Transverse colon (tissue), 4 donors: ENCODE measurements at places on chromosomes 1 and 21. TPM values are rescaled to one million over a fixed set of nuclear protein-coding genes. Genes with fewer than 3 reads are reported as not detected.

The BATF3 gene
- 0.64 TPM for total RNA-seq

The CBS gene
- total RNA-seq = 0.40 TPM

The RRP1B gene
- 6.0 TPM for total RNA-seq

The AKNAD1 gene
- total RNA-seq = not detected

The SPTA1 gene
- total RNA-seq = not detected

The NR1I3 gene
- total RNA-seq = not detected

The PLEKHN1 gene
- total RNA-seq = not detected

The TRAF3IP3 gene
- 2.4 TPM for total RNA-seq

The HORMAD1 gene
- total RNA-seq = 1.6 TPM

The PRR9 gene
- not detected for total RNA-seq

The PIP5K1A gene
- total RNA-seq = 68.3 TPM

- no peaks in the 10 kb centered on the region for H3K36me3 ChIP-seq
- H3K27me3 ChIP-seq = peaks cover 29% of the 10 kb centered on the region
- H3K4me3 ChIP-seq = peak overlapping the region; percentile 29
- peak; percentile 28 for DNase-seq
- peaks cover 18% of the 10 kb centered on the region for H3K4me1 ChIP-seq
Observed at GRCh38 chr1:26164036-26164860, 4.5 kb downstream of the C1orf232 start.

DNA sequence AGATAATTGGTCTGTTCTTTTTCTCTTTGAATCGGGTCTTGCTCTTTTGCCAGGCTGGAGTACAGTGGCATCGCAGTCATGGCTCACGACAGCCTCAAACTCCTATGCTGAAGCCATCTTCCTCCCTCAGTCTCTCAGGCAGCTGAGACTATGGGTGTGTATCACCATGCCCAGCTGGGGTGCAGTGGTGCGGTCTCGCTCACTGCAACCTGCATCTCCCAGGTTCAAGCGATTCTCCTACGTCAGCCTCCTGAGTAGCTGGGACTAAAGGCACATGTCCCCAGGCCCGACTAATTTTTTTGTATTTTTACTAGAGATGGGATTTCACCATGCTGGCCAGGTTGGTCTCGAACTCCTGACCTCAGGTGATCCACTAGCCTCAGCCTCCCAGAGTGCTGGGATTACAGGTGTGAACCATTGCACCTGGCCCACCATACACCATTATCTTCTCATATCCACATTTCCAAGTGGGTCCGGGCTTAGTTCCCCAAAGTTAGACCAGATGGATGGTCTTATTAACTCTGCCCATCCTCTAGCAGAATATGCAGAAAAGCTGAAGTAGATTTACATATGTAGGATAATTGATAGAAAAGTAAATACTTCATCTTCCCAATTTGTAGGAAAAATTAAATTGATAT is 13.1 kb downstream of the CCDC17 start:
- H3K36me3 ChIP-seq = peaks cover 32% of the 10 kb centered on the region
- no peak for DNase-seq
- no peak overlapping the region for H3K4me3 ChIP-seq
- no peak overlapping the region for H3K27ac ChIP-seq

- H3K4me1 ChIP-seq = peaks cover 6% of the 10 kb centered on the region
- H3K27ac ChIP-seq = no peak overlapping the region
- H3K36me3 ChIP-seq = no peaks in the 10 kb centered on the region
Observed at GRCh38 chr21:31781737-31782136, 49.8 kb upstream of the SCAF4 start.

DNA sequence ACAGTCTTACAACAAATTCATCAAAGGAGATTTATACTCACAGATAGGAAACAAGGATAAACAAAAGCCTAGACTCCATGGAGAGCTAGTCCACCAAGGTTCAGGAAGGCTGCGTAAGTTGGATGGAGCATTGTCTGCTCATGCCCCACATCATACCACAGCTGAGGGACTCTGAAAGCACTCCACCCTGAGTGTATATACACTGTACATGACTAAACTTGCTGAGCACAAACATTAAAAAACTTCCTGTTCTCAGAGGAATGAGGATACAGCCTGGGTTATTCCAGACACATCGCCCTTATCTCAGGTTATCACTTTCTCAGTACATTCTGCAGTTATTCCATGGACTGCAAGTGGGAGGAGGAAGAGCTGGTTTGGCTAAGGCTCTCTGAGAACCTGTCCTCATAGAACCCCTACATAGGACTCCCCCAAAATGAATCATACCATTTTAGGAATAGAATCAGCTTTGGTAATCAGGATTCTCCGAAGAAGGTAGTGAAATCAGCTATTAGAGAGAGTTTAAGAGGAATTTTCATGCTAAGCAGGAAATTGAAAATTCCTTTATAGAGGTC is 58.0 kb upstream of the PRMT6 start:
- no peaks in the 10 kb centered on the region for H3K36me3 ChIP-seq
- no peak for DNase-seq
- H3K4me3 ChIP-seq = no peak overlapping the region
- H3K4me1 ChIP-seq = no peaks in the 10 kb centered on the region
- no peak overlapping the region for H3K27ac ChIP-seq

- peaks cover 10% of the 10 kb centered on the region for H3K36me3 ChIP-seq
- no peak for DNase-seq
- no peaks in the 10 kb centered on the region for H3K27me3 ChIP-seq
Observed at GRCh38 chr21:45524756-45525152, 17.5 kb downstream of the SLC19A1 start.

DNA sequence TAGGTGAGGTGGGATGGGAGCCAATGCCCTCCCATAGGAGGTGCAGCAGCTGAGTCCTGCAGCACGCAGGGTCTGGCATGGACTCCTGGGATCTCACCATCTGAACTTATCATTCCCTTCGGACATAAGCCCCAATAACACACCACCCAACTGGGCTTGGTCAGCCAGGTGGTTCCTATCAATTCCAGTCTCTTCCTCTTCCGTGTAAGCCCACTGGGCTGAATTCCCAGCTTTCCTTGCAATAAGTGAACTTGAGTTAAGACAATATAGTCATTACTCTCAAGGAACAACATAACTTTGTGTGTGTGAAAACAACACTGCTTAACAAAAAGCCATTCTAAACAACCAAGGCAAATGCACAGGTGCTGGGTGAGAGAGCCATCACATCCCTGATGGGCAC is 86.6 kb upstream of the EDN2 start:
- no peaks in the 10 kb centered on the region for H3K27me3 ChIP-seq
- no peaks in the 10 kb centered on the region for H3K36me3 ChIP-seq
- H3K4me1 ChIP-seq = peaks cover 3% of the 10 kb centered on the region
- no peak overlapping the region for H3K27ac ChIP-seq
- no peak overlapping the region for H3K4me3 ChIP-seq

- H3K27ac ChIP-seq = no peak overlapping the region
- H3K27me3 ChIP-seq = no peaks in the 10 kb centered on the region
- no peak overlapping the region for H3K4me3 ChIP-seq
- H3K36me3 ChIP-seq = no peaks in the 10 kb centered on the region
- no peaks in the 10 kb centered on the region for H3K4me1 ChIP-seq
Observed at GRCh38 chr1:42830631-42831030, 13.4 kb upstream of the SVBP start.

GRCh38 chr21:35400233-35400939 is 351.3 kb upstream of the RUNX1 start:
- peak; percentile 32 for DNase-seq
- no peaks in the 10 kb centered on the region for H3K27me3 ChIP-seq
- no peak overlapping the region for H3K4me3 ChIP-seq
- no peaks in the 10 kb centered on the region for H3K36me3 ChIP-seq

GRCh38 chr1:56074007-56074651 is 505.2 kb downstream of the PLPP3 start:
- H3K4me3 ChIP-seq = no peak overlapping the region
- DNase-seq = peak; percentile 50
- H3K4me1 ChIP-seq = no peaks in the 10 kb centered on the region
- H3K27me3 ChIP-seq = no peaks in the 10 kb centered on the region
- H3K27ac ChIP-seq = peak overlapping the region; percentile 63

GRCh38 chr1:205993068-205993467 is 10.1 kb downstream of the RAB7B start:
- no peak for DNase-seq
- no peak overlapping the region for H3K4me3 ChIP-seq
- H3K27me3 ChIP-seq = no peaks in the 10 kb centered on the region
- no peaks in the 10 kb centered on the region for H3K4me1 ChIP-seq

GRCh38 chr21:44377201-44377921 is 23.9 kb downstream of the TRPM2 start:
- no peaks in the 10 kb centered on the region for H3K36me3 ChIP-seq
- DNase-seq = no peak
- H3K4me1 ChIP-seq = no peaks in the 10 kb centered on the region
- no peak overlapping the region for H3K4me3 ChIP-seq
- H3K27me3 ChIP-seq = no peaks in the 10 kb centered on the region

- no peaks in the 10 kb centered on the region for H3K36me3 ChIP-seq
- H3K27me3 ChIP-seq = no peaks in the 10 kb centered on the region
- no peaks in the 10 kb centered on the region for H3K4me1 ChIP-seq
- H3K27ac ChIP-seq = no peak overlapping the region
Observed at GRCh38 chr1:22048351-22049192, 3.9 kb upstream of the CDC42 start.

DNA sequence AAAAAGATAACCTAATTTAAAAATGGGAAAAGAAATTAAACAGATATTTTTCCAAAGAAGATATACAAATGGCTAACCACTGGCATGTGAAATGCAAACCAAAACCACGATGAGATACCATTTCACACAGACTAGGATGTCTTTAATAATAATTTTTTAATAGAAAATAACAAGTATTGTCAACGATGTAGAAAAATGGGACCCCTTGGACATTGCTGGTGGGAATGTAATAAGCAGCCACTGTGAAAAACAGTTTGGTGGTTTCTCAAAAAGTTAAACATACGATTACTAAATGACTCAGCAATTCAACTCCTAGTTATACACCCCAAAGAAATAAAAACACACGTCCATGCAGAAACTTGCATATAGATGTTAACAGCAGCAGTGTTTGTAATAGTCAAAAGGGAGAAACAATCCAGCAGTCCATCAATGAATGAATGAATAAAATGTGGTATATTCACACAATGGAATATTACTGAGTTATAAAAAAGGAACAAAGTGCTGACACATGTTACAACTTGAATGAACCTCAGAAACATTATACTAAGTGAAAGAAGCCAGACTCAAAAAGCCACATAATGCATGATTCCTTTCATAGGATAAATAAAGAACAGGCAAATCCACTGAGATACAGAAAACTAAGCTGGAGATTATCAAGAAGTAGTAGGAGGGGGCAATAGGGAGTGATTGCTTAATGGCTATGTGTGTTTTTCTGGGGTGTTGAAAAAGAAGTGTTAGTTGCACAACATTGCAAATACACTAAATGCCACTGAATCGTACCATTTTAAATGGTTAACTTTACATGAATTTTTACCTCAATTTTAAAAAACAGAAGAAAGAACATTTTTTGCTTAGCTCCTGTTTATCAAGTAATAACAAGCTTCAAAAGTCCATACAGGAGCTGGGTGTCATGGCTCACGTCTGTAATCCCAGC is 4.1 kb downstream of the PPT1 start:
- H3K27me3 ChIP-seq = no peaks in the 10 kb centered on the region
- peaks cover 12% of the 10 kb centered on the region for H3K36me3 ChIP-seq
- H3K4me3 ChIP-seq = no peak overlapping the region
